ENCODE measurements at places on chromosomes 12 and 14.

DNA sequence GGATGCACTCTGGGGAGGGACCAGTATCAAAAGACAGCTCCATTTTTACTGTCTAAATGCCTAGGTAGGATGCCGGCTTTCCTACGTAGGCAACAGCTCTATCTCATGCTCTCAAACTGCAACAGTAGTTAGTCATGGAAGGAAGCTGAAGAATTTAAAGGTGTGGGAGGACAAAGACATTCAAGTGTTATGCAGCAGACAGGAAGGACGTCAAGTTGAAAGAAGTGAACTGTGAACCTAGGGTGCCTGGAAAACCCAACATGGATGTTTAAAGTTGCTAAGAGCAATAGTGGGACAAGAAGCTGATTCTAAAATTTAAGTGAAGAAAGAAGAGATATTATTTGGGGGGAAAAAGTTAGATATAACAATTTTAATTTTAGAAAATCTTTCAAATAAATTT lies 5.9 kb downstream of the SEC23A start:
- DNase-seq = no peak

DNA sequence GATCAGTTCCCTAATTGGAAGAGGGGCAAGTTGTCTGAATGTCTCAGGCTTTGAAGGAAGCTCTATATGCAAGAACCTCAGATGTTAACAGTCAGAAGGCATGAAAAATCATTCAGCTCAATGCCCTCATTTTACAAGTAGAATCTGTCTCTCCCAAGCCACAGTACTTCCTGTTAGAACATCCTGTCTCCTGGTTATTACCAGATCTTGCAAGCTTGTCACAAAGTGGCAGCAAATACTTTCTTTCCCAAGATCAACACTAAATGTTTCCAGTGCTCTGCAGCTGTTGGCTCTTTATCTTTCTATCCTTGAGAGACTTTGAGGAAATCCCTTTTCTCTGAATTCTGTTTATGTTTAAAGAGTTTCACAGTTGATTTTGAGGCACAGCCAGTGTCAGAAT lies 235.5 kb downstream of the AKAP6 start:
- no peak for DNase-seq

DNA sequence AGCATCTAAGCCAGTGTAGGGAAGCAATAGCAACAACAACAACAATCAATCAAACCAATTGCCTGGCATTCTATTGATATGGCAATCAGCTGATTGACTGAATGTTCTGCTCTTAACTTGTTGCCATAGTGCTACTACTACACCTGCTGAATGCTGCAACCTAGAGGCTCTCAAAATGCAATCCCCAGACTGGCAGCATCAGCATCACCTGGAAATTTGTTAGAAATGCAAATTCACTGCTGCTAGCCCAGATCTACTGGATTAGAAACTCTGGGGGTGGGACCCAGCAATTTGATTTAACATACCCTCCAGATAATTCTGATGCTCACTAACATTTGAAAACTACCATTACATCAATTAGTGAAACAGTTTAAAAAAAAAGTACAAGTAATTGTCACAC lies 363.6 kb downstream of the SNAPC1 start:
- DNase-seq = peak; percentile 7

DNA sequence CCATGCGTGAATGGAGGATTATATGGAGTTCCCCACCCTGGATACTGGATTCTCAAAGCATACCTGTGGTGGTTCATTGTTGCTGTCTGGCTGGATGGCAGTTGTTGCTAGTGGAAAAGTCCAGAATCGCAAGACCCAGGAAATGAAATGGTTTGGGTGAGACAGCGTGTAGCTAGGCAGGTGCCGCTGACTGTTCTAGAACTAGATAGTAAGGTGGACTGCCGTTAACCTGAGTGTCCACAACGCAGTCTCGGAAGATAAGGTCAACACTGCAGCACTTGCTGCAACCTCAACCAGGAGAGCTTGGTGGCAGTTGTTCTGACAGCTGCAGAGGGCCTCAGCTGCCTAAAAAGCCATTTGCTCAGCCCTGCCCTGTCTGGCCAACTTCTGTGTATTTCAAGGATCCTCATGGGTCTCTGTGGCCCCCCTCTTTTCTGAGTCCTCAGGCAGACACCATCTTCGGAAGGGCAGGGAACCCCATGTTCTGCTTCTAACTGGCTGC lies 15.5 kb upstream of the IRF2BPL start:
- DNase-seq = peak; percentile 56

GRCh38 chr12:92696216-92696615 lies 6.6 kb upstream of the PLEKHG7 start:
- peak; percentile 65 for DNase-seq

- no peak for DNase-seq
These were observed 29.9 kb downstream of the TSPAN9 start for GRCh38 chr12:3107071-3107583.

DNA sequence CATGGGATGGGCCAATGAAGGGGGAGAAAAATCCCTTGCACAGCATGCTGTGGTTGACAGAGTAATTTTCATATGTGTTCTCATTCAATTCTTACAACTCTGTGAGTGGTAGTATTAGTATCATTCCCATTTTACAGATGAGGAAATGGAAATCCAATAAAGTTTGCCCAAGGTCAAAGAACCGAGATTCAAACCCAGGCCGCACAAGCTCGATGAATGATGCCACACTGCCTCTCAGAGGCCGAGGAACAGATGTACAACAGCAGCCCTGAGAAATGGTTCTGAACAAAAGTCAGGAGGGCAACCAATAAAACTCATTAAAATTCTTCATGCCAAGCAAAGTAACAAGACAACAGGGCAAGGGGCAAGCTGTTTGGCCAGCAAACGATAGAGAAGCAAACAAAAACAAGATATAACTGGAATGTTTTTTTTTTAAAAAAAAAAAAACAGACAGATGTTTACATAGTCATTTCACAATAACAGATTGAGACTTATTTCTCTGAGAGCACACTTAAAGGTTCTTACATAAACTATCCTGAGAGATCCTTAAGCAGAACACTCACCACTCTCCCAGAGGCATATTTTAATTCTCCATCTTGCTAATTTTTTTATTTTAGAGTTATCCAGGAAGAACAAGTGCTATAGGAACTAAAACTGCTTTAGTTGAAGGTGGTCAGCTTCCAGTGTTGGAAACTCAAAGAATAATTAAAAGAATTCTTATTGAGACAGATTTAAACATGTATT lies 85.8 kb downstream of the EXOC5 start:
- DNase-seq = peak; percentile 60

GRCh38 chr12:668090-668481 lies 4.8 kb upstream of the NINJ2 start:
- no peak for DNase-seq

GRCh38 chr14:104770851-104771272 lies 17.9 kb downstream of the SIVA1 start:
- DNase-seq = no peak

DNA sequence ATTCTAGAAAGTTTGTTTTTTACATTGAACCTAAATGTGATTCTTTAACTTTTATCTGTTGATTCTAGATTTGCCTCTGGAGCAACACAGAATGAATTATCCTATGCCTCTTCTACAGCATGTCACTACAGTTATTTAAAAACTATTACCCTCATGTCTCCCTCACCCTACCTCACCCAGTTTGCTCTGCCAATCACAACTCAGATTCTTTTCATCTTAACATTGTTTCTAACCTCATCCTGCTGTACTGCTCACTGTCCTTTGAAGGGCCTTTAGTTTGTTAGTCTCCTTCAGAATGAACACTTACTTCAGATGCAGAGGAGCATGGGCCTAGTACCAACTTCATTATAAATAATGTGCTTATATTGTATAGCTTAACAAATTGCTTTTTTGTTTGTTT lies 21.5 kb downstream of the YLPM1 start:
- DNase-seq = no peak

DNA sequence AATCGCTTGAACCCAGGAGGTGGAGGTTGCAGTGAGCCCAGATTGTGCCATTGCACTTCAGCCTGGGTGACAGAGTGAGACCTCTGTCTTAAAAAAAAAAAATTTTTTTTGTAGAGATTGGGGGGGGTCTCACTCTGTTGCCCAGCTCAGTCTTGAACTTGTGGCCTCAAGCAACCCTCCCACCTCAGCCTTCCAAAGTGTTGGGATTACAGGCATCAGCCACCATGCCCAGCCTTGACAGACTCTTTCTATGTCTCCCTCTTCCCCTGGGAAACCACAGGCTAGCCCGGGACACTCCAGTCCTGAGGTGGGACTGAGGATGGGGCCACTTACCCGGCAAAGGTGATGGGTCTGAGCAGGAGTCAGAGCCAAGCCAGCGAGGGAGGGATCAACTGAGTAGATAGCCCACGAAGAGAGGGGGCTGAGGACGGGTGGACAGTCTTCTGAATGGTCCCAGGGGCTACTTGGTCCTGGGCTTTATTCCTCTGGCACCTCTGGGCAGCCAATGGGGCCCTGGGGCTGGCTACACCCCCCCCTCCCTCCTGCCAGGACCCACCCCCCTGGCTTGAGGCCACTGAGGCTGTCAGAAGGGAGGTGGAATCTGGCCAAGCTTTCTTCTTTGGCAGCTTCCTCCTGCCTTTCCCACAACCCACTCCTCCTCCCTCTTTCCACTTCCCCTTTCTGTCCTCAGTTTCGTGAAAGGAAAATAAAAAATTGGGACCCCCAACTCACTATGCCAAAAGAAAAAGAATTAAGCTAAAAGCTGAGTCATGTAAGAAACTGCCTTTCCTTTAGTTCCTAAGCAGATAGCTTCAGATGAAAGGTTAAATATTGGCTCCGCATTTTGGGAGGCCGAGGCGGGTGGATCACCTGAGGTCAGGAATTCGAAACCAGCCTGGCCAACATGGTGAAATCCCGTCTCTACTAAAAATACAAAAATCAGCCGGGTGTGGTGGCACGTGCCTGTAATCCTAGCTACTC lies at the start of gene SDS:
SDS (minus strand) TSS at position 453 of the 981 bp plus-strand sequence. CDS start 4,179 bp downstream, outside the sequence.
- no peak for DNase-seq

DNA sequence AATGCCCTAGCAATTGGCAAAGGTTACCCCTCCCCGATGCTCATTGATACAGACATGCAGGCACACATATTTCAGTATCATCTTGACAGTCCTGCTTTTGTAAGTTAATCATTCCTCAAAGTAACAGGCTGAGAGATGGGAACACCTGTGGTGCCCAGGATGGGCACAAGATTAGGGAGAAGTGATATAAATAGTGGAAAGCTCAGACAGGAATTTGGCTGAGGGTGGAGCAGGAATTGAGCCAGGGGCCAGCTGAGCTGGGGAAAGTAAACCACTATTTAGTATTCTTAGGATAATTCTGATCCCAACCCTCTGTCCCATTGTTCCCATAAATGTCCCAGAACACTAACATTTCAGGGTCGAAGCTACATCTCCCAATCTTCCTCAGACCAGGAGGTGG lies 38.3 kb downstream of the DAO start:
- no peak for DNase-seq

GRCh38 chr14:32947792-32948191 lies 9.1 kb downstream of the NPAS3 start:
- DNase-seq = no peak

- DNase-seq = no peak
These were observed 934.4 kb downstream of the FLRT2 start for GRCh38 chr14:86464341-86464740.

DNA sequence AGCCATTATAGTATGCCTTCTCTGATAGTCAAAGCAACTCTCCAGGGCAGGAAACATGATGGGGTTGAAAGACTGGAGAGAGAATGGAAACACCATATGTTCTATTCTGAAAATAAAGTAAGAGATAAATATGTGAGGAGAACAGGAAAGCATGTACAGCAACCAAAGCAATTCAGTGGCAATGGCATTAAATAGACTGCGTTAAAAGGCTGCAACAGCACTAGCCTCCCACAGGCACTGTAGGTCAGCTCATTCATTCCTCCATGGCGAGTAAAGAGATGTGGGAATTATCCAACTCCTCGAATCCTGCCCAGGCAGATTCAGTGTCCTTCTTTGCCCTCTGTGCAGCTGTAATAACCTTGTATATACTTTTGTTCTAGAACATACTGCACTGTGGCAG lies 43.8 kb downstream of the ANO6 start:
- DNase-seq = no peak

DNA sequence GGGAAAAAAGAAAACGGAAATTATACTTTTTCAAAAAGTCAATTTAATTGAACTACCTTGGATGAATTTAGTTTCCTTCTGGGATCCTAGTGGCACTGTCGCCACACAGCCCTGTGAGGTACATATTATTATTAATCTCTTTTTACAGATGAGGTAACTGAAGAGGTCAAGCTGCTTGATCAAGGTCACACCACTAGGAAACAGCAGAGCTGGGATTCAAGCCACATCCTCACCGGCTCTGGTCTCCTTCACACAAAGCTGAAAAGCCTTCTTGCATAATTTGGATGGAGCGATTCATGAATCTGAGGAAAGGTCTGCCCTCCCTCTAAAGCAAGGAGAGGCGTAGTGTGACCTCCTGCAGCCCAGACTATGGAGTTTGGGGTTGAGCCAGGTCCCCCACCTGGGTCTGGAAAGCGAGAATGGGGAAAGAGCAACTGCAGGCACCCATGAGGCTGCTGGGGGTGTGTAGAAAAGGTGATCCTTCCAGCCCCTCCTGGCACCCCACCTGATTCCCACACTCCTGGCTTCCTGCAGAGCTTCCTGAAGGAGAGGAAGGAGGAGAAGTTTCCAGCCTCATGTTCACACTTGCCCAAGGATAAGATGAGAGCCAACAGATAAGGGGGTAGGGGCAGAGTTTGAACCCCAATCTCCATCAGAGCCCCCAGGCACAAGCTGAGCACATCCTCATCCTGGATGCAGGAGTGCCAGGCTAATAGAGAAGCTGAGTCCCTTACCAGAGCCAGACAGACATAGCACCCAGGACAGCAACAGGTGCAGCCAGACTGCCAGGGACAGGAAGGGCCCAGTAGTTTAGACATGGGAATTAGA lies 3.9 kb upstream of the KRT79 start:
- DNase-seq = no peak

DNA sequence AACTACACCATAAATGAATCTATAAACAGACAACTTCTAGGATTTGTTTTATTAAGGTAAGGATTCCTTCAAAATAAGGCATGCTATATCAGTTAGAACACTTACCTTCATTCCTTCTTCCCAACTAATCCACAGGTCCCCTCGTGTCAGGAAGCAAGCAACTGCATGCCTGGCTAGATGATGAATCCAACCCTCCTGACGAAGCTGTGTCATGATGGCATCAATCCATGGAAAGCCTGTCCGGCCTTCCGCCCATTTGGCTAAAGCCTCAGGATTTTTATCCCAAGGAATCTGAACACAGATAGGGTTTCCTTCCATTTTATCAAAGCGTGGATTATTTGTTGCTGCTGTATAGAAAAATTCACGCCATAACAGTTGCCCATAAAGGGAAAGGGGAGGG lies 12.5 kb upstream of the MTERF2 start:
- no peak for DNase-seq

Measured in NCI-H2171 treated with DMSO at 0.1 percent for 48 hours (cell line).